ENCODE measurements at places on chromosomes 5 and 9.

GRCh38 chr5:51188001-51188591 is 195.2 kb upstream of the ISL1 start:
- no peak for DNase-seq

GRCh38 chr5:118825226-118825625 is 163.1 kb downstream of the DTWD2 start:
- no peak for DNase-seq

- DNase-seq: no peak
Measured at GRCh38 chr5:145943674-145944121, 7.3 kb downstream of the SH3RF2 start.

GRCh38 chr9:72554221-72554641 is 32.8 kb downstream of the TMC1 start:
- no peak for DNase-seq

DNA sequence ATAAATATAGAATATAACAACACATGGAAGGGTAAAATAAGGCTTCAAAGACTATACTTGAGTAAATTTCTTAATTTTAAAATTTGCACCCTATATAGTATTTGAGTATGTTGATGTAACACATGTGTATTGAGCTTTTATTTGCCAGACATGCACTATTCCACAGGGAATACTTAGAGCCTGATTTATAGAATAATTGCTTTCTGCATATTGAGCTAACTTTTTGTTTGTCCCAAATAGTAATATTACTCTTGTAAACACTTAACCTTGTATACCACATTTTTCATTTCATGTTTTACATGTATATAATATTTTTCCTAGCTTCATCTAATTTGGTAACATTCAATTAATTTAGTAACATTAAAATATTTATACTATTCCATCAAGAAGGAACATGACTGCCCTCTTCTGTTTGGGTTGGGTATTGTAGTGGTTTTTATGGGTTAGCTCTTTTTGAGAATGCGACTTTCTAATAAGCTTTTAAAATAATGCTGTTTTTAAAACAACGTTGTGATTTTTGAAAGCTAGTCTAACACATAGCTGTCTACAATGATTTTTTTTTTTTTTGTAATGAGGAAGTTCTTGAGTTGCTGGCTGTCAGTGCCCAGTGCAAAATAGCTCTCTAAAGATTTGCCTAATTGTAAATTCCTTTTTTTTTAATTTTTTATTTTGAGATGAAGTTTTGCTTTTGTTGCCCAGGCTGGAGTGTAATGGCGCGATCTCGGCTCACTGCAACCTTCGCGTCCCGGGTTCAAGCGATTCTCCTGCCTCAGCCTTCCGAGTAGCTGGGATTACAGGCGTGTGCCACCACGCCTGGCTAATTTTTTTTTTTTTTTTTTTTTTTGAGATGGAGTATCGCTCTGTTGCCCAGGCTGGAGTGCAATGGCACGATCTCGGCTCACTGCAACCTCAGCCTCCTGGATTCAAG is 4.8 kb downstream of the SUB1 start:
- DNase-seq: no peak

GRCh38 chr5:132481596-132482211 is 8.9 kb downstream of the IRF1 start:
- no peak for DNase-seq

GRCh38 chr5:149765932-149766331 is 35.8 kb downstream of the PPARGC1B start:
- no peak for DNase-seq

DNA sequence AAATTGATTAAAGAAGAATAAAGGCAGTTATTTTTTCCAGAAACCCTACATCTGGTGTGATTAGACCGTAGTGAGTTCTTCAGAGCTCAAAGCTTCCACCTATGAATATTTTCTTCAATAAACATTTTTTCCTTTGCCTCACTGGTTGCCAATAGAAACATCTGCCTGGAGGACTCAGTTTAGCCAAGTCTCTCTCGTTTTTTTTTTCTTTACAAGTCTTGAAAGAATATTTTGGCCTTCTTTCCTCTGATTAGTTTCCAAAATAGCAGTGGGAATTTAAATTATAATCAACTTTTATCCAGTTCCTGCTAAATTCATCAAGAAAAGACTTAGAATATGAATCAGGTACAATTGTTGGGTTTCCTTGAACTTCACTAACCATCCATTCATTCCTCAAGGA is 897.5 kb downstream of the TLE1 start:
- no peak for DNase-seq

- no peak for DNase-seq
Measured at GRCh38 chr9:107650321-107650720, 160.8 kb upstream of the KLF4 start.

DNA sequence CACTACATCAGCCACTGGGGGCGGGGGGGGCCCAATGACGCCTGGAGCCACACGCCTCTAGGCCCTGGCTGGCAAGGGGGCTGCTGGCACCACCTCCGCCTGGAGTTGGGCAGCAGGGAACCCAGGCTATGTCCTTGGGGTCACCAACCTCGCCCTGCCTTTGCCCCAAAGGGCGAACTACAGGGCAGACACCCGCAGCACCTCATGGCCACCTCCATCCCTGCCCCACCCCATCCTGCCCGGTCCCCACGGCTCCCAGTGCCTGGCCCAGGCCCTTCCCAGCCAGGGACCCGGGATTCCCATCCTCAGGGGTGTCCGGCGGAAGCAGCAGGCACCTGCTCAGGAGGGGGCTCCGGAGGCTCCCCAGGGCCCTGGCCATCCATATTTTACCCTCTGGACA is 37.0 kb downstream of the NACC2 start:
- no peak for DNase-seq

DNA sequence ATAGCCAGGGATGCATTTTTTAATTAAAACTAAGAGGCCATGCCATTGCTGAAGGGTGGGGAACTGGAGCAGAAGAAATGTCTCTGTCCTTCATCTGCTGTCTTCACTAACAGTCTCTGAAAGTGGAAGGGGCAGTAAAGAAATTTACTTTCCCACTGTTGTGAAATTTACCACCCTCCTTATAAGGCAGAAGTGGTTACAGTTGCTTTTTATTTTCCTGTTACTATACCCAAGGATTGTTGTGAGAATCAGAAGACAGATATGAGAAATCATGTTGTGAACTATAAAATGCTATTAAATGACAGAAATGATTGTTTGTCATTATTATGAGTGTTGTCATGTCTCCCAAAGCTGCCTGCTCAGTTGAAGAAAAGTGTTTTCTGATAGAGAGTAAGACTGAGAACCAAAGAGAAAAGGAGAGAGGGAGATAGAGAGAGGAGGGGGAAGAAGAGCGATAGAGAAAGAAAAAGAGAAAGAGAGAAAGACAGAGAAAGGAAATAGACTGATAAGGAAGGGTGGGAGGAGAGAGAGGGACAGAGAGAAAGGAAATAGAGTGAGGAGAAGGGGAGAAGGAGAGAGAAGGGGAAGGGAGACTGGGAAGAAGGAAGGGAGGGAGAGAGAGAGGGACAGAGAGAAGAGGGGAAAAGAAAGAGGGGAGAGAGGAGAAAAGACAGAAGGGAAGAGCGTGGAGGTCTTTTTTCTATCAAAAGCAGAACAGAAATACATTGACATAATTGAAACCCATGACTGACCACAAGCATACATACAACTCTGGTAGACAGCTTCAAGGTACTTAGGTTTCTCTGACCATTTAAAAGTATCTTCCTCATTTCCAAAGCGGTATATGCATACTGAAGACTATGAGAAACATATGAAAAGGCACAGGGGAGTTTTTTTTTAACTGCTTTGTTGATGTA is 22.5 kb downstream of the SEC61B start:
- DNase-seq: no peak

- DNase-seq: no peak
Measured at GRCh38 chr5:58064801-58065200, 395.1 kb downstream of the PLK2 start.

DNA sequence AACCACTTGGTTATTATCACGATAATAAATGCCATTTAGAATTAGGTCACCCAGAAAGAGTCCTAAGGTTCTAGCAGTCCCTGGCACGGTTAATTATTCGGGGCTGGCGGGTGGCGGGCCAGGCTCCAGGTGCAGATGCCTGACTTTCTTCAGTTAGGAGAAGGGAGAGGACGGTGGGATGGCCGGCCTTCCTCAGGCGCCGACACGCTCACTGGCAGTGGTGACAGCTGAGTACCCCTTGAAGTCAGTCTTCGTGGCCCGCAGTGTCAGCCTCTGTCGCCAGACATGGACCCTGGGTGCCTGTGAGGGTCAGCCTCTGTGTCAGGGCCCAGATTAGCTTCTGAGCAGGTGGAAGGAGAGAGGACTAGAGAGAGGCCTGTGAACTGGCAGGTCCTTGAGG is 21.1 kb upstream of the EXOC3 start:
- DNase-seq: no peak

DNA sequence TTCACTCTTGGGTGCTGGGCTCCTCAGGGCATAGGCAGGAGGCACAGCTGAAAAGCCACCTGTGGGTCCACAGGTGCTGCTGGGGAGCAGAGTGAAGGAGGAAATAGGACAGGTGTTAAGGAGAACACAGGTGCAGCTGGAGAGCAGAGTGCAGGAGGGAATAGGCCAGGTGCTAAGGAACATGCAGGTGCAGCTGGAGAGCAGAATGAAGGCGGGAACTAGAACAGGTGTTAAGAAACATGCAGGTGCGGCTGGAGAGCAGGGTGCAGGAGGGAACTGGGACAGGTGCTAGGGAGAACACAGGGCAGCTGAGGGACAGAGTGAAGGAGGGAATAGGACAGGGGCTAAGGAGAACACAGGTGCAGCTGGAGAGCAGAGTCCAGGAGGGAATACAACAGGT is 43.8 kb upstream of the PLEKHG4B start:
- no peak for DNase-seq

DNA sequence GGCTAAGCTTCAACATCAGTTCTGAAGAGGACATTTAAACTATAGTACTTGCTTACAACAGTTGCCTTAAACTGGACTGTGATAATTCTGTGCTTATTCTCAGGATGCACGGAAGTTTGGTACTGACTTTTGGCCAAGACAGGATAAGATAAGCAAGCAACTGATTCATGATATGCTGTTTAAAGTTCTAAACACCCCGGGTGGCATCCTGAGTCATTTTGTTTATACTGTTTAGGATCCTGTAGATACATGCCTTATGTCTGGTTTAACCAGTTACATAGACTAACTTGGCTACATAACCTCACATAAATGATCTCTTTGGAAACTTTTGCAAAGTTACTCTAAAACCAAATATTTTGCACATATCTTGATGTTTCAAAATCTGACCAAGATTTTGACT is 95.9 kb downstream of the CDH9 start:
- DNase-seq: no peak

GRCh38 chr5:87732875-87733768 is 320.4 kb upstream of the CCNH start:
- DNase-seq: no peak

Data from stimulated activated CD4-positive, alpha-beta T cell treated with anti-CD3 and anti-CD28 coated beads, Interleukin-1b, Interleukin-23, amount 100 ng/mL, for 1 hour (primary cell).